ENCODE measurements at places on chromosomes 12 and 14.

DNA sequence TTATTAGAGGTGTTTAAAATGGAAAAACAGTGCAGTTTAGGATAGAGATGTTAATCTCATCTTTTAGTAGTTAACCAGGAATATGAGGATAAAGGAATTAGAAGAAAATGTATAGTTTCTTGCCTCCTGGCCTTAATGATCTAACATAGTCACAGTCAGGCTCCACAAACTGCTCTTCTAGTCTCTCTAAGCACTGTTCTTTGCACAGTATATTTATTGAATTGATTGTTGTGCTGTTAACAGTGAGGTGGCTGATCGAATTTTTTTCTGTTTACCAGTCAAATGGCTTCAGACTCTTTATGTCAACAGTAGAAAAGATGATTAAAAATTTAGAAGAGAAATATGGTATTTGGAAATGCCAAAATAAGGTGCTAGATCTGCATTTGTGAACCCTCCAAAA lies 37.8 kb downstream of the ATF7IP start:
- no peak for DNase-seq

- no peak for DNase-seq
These were observed 24.2 kb upstream of the LRP1-AS start for GRCh38 chr12:57171668-57172067.

- DNase-seq = no peak
These were observed 7.4 kb downstream of the PKP2 start for GRCh38 chr12:32889011-32889760.

GRCh38 chr12:66162701-66163100 lies 7.1 kb downstream of the TMBIM4 start:
- DNase-seq = no peak

- DNase-seq = no peak
These were observed 13.9 kb downstream of the CLECL1 start for GRCh38 chr12:9718968-9719367.
